Activated naive CD4-positive, alpha-beta T cell treated with anti-CD3 and anti-CD28 coated beads for 36 hours (primary cell): ENCODE measurements at places on chromosomes 1 and 21.
A peak's percentile ranks its signal among the peaks of the same experiment; 100 is the strongest.

DNA sequence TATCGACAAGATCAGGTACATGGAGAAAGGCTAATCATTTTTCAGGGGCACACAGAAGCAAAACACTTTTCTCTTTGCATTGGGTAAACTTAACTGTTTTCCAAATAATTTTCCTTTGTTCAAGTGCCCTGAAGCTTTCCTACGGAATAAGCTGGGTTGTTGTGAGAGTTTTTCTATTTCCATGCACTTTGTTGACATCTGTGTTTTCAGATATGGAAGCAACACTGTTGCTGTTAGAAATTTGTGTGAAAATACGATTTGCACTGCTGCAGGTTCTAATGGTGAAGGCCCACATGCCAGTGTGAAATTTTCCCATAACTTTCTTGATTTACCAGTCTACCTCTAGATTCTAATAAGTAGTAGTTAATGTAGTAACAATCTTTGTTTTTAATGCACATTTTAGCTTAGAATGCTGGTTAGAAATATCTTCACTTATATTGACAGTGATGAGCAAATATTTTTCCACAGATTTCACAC lies 18.3 kb downstream of the NFYC start:
- no peak for DNase-seq

GRCh38 chr1:101175466-101175865 lies 61.4 kb upstream of the S1PR1 start:
- no peak for DNase-seq

DNA sequence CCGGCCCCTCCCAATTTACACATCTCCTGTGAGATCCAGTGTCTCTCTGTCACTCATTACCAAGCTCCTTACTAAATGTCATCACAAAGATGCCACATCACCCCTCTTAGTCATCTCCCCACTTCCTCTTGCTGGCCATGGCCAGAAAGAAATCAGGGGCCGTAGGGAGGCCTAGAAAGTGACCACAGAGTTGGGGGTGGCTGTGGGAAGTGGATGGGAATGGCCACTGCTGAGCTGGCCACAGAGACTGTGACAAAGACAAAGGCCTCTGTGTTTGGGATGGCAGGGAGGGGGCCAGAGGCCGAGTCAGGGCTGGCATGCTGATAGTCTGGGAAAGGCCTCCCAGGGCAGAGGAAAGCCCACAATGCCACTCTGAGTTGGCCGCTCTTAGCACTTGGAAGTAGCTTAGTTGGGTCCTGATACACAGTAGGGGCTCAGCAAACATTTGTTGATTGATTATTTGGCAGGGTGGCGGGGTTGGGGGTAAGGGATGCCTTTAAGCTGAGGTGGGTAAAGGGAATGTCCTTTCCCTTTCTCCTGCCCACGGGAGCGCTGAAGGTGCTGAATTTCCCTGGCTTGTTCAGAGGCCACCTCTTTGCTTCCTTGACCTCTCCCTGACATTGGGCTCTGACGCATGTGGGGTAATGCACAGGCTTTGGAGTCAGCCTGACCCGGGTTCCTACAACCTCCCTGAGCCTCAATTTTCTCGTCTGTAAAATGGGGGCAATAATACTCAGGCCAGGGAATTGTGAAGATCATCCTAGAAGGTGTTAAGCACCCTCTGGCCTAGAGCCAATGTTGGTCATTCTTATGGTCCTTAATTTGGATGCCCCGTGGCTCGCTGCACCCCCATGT lies 13.2 kb downstream of the NAV1 start:
- no peak for DNase-seq

GRCh38 chr1:169634145-169634544 lies 4.2 kb upstream of the SELP start:
- no peak for DNase-seq

DNA sequence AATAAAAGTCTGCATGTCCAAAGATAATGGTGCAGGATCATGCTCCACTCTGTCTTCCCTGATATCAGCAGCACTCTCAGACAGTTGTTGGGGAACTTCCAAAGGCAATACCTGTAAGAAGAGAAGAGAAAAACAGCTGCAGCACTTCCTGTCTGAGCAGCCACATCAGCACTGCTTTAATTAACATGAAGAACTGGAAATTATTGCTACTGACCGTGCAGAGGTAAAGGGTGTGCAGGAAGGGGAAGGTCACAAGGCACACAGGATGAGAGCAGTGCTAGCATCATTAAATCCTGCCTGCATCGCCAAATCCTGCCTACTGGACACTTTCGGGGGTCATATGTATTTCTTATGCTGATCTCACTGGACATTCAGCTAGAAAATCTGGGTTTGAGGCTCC lies 379.0 kb downstream of the LMX1A start:
- no peak for DNase-seq

DNA sequence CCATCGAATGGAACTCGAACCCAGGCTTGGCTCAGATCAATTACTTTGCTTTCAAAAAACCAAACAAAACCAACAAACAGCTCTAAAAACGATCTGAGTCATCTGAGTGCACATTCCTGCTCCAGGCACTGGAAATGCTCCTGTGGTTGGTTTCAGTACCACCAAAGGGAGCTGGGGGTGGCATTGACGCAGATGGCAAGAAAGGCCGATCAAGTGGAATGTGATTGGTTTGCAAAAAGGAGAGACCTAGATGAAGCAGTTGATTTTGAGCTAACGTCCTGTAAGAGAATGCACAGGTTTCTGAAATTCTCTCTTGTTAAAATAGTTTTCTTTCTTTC lies 39.5 kb downstream of the PIK3CD start:
- DNase-seq, result peak; percentile 51

DNA sequence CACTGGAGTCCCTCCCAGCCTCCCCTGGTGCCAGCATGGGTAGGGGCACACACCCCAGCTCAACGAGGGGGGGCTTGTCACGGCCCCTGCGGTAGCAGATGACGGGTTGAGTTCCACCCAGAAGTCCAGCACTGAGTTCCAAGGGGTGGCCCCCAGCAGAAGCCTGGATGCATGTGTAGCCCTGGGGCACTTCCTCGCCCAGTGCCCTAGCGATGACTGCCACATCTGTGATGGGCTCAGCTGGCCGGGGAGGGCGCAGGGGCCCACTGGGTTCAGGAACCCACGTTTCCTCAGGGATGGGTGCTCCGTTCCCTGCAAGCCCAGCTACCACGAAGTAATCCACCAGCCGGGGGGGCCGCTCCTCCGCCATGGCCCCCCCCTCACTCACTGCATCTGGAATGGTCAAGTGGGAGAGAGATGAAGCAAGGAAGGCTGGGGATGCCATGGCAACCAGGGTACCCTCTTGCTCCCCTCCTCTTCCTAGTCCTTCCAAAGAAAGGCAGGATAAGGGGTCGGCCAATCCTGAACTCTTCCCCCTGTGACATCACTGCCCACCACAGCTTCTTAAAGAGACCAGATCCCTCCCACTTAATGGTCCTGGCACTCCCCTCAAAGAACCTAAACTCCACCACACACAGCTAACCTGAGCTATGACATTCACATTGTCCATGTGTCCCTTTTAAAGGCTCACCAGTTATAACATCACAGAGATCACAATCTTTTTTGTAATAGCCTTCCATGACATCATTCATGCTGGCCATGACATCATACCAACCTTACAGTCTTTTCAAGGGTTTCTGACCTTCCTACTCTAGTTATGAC lies 2.3 kb downstream of the DENND4B start:
- DNase-seq, result peak; percentile 52

DNA sequence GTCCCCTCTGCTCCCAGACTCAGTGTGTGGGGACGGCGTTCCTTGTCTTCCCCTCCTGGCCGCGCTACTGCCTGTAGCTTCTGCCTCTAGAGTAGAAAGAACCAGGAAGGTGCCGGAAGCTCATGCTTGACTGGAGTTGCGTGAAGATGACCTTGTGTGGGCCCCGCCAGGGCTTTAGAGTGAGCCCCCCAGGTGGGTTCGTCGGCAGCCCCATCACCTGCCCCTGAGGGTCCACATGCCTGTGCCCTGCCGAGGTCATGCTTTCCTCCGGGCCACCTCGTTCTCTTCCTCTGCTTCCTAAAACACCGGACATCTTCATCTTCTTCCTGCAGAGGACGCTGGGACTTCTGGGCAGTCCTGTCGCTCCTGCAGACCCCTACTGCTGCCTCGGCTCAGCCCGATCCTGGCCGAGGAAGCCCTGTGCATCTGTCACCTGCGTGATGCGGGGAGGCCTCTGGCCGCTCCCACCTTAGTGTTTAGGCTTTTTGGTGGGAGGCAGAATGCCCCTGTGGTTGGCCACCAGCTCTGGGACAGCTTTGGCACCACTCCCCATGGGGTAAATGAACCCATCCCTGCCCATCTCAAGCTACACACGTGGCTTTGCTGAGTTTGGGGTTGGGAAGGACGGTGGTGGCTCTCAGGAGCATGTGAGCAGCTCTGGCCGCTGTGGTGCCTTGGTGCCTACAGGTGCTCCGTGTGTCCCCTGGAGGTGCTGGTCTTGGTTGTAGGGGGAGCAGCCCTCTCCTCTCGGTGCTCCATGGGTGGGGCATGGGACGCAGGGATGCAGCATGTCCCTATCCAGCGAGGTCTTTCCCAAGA lies 12.3 kb downstream of the OBSCN start:
- DNase-seq, result no peak

GRCh38 chr1:11413986-11414391 lies 65.0 kb upstream of the DISP3 start:
- no peak for DNase-seq

GRCh38 chr1:84409888-84410287 lies 11.6 kb downstream of the DNASE2B start:
- no peak for DNase-seq

DNA sequence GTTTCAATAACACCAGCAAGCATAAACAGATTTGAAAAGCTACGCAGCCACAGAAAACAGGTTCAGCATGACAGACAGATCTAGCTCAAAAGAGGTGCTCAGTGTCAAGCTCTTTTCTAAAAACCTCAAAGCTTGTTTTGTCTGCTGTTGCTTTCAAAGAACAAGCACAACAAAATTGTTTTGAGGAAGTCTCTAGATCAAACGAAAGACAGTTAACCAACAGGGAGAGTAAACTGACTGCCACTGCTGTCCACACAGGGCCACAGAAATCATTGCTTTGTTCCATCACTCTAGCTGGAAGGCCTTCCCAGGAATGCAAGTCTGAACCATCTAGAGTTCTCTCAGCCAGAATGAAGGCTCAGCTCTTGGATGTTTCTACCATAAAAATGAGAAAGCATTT lies 12.8 kb downstream of the APP start:
- no peak for DNase-seq

DNA sequence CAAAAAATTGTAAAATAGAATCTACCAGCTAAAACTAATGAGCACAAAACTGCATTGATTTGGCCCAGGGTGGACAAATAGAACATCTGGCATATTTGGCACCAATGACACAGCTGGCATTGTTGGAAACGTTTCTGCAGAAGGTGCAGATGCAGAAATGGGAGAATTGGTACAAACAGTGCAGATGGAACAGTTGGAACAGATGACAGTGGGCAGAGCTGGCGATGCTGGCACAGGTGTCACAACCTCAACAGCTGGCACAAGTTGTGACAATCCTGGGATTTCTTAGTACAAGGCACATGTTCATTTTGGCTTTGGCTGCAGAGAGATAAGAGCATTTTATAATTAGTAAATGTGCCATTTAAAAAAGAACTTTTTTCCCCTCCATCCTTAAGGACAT lies 91.1 kb upstream of the ZBTB18 start:
- DNase-seq, result no peak

- no peak for DNase-seq
These were observed 9.8 kb downstream of the SAMD13 start for GRCh38 chr1:84311296-84311695.

DNA sequence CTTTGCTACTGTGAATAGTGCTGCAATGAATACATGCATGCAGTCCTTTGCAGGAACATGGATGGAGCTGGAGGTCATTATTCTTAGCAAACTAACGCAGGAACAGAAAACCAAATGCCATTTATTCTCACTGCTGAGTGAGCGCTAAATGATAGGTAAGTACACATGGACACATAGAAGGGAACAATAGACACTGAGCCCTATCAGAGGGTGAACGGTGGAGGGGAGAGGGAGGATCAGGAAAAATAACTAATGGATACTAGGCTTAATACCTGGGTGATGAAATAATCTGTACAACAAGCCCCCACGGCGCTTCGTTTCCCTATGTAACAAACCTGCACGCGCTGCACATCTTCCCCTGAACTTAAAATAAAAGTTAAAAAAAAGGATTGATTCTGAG lies 8.9 kb downstream of the NIBAN1 start:
- DNase-seq, result no peak

- no peak for DNase-seq
These were observed 17.4 kb upstream of the BTG2 start for GRCh38 chr1:203287898-203288297.

DNA sequence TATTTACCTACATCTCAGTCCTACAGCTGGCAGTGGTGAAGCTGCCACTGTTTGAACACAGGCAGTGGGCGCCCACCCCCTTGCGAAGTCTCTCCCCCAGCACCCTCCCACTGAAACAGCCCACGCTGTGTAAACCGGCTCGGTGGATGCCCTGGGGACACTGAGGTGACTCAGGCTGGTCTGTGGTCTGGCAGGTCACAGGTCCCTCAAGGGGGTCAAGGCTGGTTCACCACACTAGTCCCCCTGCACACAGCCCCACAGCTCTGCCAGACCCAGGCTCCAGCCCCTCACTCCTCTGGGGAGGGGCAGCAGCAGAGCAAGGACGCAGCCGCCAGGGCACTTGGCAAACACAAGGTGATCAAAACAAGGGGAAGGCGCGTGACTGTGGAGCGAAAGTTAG lies 7.6 kb downstream of the CHD5 start:
- DNase-seq, result no peak
